ENCODE measurements at places on chromosomes 2 and 18.
A peak's percentile ranks its signal among the peaks of the same experiment; 100 is the strongest.

- DNase-seq, result no peak
Measured at GRCh38 chr2:62443886-62444285, 62.1 kb downstream of the TMEM17 start.

DNA sequence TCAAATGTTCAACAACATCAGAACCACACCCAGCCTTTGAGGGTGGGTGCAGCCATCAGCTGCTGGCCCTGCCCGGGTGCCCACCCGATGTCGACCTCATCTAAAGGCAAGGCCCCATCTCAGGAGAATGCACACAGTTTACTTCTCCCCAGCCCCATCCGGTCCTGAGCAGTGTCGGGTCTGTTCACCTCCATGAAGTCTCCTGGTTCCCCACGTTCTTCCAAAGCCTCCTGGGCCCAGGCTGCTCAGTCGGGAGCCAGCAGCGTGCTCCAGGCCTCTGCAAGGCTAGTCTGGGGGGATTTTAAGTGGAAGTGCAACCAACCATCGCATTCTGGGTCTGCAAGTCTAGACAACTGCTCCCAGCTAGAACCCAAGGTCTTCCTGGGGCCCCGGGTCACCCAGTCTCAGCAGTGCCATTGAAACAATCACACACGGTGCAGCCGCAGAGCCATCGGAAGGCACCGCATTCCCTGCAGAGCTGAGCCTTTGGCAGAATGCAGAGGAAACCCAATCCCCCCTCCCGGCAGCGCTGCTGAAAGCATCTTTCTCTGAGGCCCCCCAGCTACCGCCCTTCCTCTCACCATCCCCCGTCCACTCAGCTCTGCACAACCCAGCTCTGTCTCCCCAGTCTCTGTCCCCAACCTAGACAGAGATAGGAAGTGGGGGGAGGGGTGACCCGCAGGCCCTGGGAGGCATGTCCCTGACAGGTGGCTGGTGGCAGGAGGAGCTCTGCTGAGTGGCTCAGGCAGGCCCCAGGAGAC lies 8.5 kb downstream of the ESPNL start:
- peak; percentile 25 for DNase-seq

GRCh38 chr2:1572638-1573037 lies 159.4 kb downstream of the TPO start:
- DNase-seq, result no peak

DNA sequence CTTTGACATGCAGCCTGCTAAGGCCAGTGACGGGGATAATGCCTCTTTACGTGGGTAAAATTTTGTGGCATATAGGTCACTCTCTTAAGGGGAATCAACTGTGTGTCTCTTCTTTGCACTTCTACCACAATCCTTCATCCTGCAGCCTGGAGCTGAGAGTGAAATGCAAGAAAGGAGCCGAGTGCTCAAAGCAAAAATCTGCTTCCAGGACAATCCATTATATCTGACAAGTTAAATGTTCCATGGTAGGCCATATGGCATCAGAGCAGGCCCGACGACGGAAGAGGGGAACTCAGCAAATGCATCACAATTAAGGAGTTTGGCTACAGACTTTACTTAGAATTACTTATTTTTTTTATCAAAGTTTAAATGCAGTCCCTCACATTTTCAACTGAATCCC lies 171.2 kb downstream of the TCF4 start:
- no peak for DNase-seq

GRCh38 chr18:79947881-79948610 lies 3.4 kb downstream of the SLC66A2 start:
- DNase-seq, result no peak

GRCh38 chr18:45363196-45363595 lies 252.1 kb upstream of the SLC14A2 start:
- DNase-seq, result no peak

DNA sequence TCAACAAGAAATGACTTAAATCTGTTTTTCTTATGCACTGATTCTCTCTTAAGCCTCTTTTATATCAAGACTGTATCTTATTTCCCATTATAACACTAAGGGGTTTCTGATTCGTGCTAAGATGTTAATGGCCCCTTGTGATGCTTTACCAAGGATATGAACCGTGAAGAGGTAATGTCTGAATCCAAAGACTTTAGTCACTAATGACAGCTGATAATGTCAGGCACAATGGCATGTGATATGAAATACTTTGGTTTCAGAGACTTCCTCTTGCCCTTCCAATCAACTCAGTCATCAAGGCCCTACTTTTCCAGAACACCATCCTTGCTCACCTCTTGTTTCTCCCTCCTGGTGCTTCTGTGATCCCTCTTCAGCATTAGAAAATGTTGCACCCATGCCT lies 262.8 kb downstream of the KCNE4 start:
- DNase-seq, result no peak

GRCh38 chr2:227612546-227613271 lies 1.9 kb downstream of the SCYGR3 start:
- DNase-seq, result no peak

GRCh38 chr2:69945441-69945840 lies 16.0 kb downstream of the ASPRV1 start:
- peak; percentile 18 for DNase-seq

DNA sequence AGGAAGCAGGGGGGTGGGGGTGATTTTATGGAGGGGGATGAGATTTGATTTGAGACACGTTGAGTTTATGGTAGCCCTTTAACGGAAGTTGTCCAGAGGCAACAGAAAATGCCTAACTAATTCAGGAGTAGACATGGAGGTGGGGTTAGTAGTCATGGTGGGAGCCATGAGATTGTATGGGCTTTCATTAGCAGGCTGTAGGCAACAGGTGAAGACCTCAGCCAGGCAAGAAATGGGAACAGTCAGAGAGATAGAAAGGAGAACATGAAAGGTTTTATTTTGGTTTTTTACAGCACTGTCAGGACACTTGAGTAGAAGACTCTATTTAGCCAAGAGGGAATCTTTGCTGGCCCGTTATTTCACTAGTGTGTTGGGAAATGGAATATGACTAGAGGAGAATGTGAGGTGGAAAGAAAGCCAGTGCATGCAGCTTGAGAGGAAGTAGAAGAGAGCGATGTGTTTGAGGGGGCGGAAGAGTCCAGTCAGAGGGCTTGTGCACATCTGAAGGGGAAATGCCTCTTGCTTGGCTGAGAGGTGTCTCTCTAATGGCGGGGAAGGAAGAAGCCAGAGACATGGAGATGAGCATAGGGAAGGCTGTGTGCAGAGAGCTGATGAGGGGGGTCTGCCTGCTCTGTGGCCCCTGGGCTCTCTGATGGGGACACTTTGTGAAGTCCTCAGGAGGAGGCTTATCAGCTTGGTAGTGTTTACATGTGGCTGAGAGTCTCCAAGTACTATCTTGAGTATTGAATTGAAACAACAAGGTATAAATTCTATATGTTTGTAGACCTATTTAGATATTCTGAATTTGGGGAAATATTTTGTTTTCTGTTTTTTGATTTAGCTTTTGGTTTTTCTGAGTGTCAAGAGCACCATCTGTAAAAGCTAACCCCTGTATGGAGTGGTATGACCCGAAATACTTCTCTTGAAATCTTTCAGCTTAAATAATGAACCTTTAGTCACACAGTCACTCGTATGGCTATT lies 66.9 kb upstream of the ITM2C start:
- DNase-seq, result peak; percentile 28

DNA sequence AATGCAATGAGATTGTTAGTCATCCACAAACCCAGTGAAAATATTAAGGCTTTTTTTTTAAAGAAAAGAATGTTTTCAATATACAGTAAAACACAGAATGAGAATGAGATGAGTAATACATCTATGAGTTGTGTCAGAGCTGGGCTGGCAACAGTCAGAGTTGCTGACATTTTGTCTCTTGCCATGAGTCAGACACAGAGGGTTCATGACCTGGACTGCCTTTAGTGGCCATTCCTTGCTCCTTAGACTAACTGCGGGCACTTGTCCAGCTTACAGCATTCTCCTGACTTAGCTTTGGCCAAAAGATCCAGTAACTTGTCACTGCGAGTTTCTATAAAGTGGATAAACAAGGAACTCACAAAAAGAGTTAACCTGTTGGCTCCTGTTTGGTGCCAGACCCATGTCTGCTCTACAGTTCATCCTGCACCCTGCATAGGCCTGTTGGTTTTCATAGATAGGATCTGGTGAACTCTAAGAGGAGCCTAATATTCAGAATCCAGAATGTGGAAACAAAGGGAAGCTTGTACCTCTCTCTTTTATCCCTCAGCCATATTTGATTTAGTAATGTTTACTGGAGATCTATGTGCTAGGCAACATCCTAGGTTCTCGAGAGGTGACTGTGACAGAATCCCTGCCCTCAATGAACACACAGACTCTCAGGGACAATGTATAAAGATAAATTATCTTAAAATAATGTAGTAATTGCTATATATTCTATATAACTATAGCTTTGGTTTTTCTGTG lies 391.5 kb upstream of the VWC2L start:
- peak; percentile 12 for DNase-seq

GRCh38 chr2:143344780-143345179 lies 215.6 kb downstream of the ARHGAP15 start:
- DNase-seq, result no peak

DNA sequence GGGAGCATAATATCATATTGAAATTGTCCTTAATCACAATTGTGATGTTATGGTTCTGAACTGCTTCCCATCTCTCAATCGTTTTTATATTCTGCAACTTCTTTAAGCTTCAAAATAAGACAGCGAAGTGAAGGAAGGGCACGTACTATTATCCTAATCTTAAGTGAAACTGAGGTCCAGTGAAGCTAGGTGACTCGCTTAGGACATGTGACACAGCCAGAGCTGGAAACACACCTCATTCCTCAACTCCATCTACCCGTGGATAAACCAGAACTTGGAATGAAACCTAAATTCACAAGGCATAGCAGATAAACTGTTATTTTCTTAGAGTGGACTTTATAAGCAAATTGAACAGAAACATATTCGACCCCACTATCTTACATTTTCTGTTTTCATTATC lies 191.2 kb upstream of the PXDN start:
- no peak for DNase-seq

- no peak for DNase-seq
Measured at GRCh38 chr2:188315750-188316149, 24.1 kb downstream of the GULP1 start.

- no peak for DNase-seq
Measured at GRCh38 chr2:231326404-231326803, 69.1 kb upstream of the B3GNT7 start.

- DNase-seq, result no peak
Measured at GRCh38 chr18:49230326-49230725, 230.1 kb downstream of the DYM start.

DNA sequence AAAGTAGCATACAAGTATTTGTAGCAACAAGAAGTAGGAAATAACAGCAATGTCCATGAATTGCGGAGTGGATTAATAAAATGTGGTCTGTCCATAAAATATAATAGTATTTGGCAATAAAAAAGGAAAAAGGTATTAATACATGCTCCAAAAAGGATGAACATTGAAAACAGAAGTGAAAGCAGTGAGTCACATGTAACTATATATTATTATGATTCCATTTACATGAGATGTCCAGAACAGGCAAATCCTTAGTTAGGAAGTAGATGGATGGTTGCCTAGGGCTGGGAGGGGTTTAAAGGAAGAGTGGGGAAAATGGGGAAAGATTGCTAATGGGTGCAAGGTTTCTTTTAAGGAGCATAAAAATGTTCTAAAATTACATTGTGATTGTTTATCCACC lies 44.5 kb downstream of the CCDC74A start:
- no peak for DNase-seq

DNA sequence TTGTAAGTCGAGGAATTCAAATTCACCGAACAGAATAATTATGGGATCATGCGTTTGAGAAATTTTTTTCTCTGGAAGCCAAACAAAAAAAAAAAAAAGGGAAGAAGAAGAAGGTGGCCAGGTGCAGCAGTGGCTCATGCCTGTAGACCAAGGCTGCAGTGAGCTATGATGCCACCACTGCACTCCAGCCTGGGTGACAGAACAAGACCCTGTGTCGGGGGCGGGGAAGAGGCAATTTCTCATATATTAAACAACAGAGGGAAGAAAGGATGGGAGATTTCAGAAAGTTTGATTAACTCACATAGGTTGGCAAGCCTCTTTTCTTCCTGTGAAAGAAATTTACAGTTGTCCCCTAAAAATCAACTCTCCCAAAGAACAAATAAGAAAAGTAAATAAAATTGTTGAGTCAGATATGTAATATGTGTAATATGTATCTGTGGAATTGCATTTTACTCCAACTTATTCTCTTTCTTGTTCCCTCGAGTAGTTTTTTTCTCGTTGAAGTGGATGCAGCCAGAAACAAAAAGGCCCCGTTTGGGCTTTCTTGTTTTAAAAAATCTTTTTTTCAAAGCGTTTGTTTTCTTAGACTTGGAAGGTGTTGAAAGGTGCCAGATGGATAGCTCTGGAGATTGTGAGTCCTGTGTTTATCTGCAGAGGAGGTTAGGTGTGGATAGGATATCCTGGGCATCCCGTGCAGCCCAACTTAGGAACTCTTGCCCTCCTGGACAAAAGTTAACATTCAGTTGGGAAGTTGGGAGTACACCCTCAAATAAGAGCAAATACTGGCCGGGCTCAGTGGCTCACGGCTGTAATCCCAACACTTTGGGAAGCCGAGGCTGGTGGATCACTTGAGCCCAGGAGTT lies 25.4 kb upstream of the FMNL2 start:
- DNase-seq, result no peak

DNA sequence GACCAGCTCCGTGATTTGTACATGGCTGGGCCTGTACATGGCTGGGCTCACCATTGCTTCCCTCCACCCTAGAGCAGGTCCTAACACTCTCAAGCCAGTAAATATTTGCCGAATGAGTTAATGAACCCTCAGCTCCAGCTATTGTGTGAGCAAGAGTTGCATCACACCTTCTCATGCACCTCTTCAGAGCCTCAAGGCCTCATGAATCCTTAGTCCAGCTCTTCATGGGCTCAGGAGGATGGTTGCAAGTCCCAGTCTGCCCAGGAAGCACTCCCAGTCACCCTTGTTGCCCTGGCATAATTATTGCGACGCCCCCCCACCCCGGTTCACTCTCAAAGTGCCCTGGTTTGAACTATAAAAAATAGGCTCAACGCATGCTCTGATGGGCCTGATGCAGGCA lies 30.1 kb upstream of the GNAL start:
- no peak for DNase-seq

- DNase-seq, result no peak
Measured at GRCh38 chr18:43606795-43607194, 329.5 kb upstream of the SYT4 start.

DNA sequence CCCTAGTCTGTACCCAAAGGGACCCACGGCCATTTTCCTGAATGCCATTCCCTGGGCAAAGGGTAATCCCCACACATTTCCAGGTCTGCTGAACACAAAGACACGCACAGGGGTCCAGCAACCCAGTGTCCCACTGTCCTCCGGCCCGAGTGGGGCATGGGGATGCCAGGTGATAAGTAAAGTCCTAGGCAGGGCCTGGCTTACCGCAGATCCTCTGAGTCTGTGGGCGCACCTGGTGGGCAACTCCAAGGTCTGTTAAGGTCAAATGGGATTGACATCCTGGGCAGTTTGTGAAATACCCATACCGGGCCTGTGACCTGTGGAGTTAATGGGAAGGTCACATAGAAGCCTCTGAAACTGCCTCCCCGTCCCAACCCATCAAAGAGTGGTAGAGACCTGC lies 116.1 kb downstream of the EIPR1 start:
- DNase-seq, result no peak

GRCh38 chr18:55522011-55522410 lies 66.0 kb downstream of the TCF4 start:
- peak; percentile 50 for DNase-seq

- DNase-seq, result peak; percentile 23
Measured at GRCh38 chr2:61670591-61671501, 132.7 kb upstream of the XPO1 start.

Data from activated CD4-positive, alpha-beta T cell treated with anti-CD3 and anti-CD28 coated beads for 48 hours (primary cell).